ENCODE measurements at places on chromosomes 2 and 18. TPM values are rescaled to one million over a fixed set of nuclear protein-coding genes. Genes with fewer than 3 reads are reported as not detected.

The IL36B gene
- total RNA-seq = not detected

The CD207 gene
- total RNA-seq = not detected

The IL36RN gene
- 0.09 TPM for total RNA-seq

The ZNF521 gene
- 25.0 TPM for total RNA-seq

The APOB gene
- total RNA-seq = under 0.01 TPM

The FAM136A gene
- 14.4 TPM for total RNA-seq

The FOXD4L1 gene
- 0.09 TPM for total RNA-seq

The OXER1 gene
- total RNA-seq = under 0.01 TPM

The PECR gene
- 16.6 TPM for total RNA-seq

The MC2R gene
- total RNA-seq = not detected

The C2orf66 gene
- total RNA-seq = not detected

The CNDP1 gene
- not detected for total RNA-seq

The RTP5 gene
- total RNA-seq = not detected

The SULT1C2 gene
- 0.83 TPM for total RNA-seq

The HTR2B gene
- total RNA-seq = 6.0 TPM

The CPO gene
- total RNA-seq = 0.09 TPM

The GYPC gene
- 125 TPM for total RNA-seq
